ENCODE measurements at places on chromosomes 6 and 20.

GRCh38 chr20:36320898-36321695, 15.0 kb downstream of the DLGAP4 start:
- DNase-seq, result no peak

DNA sequence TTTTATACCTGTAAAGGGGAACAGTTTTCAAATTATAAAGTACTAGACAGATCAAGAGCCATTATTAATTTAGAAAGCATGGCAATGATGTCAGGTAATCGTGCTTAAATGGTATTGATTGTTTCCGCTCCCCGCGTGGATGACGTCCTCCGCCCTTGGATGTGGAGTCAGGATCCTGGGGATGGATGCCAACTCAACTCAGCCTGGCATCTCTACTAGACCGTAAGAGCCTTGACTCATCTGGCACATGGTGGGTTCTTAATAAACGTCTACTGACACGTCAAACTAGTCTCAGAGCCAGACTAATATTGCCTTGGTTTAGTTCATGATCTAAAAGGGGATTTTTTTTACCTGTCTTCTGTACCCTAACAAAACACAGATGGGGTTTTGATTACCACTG, 80.2 kb downstream of the LRFN2 start:
- no peak for DNase-seq

DNA sequence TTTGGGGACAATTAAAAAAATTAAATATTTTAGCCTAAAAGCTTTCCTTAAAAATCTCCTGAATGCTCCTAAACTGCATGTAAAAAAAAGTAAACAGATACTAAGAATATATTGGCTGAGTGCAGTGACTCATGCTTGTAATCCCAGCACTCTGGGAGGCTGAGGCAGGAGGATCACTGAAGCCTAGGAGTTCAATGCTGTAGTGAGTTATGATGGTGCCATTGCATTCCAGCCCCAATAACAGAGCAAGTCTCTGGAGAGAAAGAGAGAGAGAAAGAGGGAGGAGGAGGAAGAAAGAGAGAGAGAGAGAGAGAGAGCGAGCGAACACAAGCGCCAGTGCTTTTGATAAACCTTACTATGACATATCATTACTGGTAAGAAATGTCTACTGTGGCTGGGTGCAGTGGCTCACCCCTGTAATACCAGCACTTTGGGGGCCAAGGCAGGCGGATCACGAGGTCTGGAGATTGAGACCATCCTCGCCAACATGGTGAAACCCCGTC, 58.8 kb downstream of the FKBP5 start:
- DNase-seq, result no peak

DNA sequence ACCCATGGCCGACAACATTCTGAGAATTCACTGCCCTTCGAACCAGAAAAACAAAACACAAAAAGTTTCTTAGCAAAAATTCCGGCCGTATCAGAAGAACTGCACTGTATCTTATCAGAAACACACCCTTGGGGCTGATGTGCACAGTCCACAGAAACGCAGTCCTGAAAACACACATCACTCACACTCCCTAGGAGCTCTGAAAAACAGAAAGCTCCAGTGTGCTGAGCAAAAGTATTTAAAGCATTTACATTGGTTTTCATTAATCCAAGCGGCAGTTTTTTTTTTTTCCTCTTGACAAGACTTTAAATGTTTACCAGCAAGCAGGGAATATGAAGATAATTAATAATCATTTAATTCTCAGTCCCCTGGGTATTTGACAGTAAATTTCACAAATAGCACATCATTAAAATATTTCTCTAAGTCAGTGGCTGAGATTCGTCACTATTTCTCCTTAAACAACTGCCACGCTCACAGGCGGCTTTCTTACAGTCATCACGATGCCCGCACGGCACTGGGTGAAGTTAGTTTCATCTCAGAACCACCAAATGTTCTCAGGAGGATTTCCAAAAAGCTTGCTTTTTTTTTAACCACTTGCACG, 13.3 kb downstream of the NFATC2 start:
- DNase-seq, result no peak

GRCh38 chr6:37019065-37019450, 13.6 kb downstream of the FGD2 start:
- DNase-seq, result no peak

DNA sequence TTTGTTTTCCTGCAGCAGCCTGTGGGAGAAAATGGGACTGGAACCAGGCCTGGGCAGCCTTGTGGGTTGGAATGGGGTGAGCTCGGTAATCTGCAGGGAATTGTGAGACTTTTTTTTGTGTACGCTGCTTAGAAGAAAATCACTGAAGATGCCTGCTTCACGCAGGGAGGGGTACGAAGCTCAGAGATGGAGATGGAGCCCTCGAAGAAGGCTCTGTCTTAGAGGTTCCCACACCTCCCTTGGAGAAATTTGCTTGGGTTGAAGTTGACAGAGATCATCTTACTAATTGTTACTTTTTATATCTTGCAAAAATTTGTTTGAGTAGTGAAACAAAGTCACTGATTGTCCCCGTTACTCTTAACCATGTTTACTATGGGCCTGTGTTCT, 894 bp downstream of the PYGB start:
- DNase-seq, result no peak

- DNase-seq, result no peak
Measured at GRCh38 chr6:93972791-93973190, 553.4 kb upstream of the EPHA7 start.

- DNase-seq, result no peak
Measured at GRCh38 chr6:53737746-53738145, 57.1 kb upstream of the LRRC1 start.

- DNase-seq, result no peak
Measured at GRCh38 chr20:36717657-36718056, 28.2 kb downstream of the NDRG3 start.

DNA sequence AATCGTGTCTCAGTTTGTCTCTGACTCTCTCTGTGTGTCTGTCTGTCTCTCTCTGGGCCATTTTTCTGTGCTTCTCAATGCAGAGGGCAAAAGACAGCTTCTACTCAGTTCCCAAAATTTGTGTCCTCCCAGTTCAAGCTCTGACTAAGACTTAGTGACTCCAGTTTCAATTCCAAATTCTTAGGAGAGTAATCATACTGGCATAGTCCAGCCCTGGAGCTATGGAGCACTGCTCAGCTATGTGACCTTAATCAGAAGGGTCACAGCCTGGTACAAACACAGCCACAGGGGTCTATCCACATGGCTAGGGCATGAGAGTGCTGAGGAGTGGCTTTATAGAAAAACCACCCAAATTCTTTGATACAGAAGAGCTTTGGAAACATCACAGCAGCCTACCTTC, 91.9 kb downstream of the FOXF2 start:
- DNase-seq, result peak; percentile 34

- DNase-seq, result no peak
Measured at GRCh38 chr20:38353316-38353715, 7.0 kb downstream of the LBP start.

DNA sequence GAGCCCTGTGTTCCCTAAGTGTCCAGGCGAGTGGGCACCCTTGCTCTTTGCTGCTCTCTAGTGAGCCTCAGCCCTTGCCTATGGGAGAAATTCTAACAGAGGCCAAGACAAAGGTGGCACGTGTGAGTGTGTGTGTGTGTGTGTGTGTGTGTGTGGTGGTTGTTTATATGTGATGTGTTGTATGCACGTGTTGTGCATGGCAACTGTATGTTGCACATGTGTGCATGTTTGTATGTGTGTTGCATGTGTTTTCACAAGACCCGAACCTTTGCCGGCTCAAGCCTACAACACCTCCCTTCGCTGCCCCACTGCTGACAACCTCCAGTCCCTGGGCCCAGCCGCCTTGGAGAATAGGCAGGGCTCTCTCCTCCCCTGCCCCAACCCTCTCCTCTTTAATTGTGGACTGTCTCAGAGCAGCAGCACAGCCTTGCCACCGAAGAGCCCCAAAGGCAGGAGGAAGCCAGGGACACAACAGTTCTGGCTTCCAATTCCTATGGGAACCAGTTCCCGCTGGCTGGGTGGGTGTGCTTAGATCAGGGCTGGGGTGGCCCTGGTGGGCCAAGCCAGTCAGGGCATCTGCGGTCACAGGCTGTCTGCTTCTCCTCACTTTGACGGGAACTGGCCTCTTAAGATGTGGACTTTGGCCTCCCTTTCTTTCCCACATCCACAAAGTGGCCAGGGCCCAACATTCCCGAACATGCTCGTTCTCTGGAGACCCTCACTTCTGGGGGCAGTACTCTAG, 2.7 kb downstream of the KCNK16 start:
- DNase-seq, result no peak

- no peak for DNase-seq
Measured at GRCh38 chr6:35293681-35294080, 3.9 kb upstream of the DEF6 start.

DNA sequence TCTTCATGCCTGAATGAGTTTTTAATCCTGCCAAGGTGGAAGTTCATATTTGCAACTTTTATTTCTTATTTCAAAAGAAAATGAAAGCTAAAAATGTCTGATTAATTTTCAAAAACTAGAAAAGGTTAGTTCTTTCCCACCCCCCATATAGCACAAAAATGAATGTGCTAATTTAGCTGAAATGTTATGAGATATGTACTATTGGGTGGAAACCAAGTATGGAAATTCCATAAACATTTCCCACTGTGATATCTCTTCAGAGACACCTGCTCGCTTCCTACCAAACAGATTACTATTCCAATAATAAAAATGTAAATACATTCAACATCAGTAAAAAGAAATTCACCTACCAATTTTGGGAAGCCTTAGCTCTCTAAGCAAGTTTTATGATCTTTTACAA, 678.6 kb upstream of the ID4 start:
- DNase-seq, result no peak

- DNase-seq, result peak; percentile 69
Measured at GRCh38 chr6:37011656-37012378, 6.4 kb downstream of the FGD2 start.

DNA sequence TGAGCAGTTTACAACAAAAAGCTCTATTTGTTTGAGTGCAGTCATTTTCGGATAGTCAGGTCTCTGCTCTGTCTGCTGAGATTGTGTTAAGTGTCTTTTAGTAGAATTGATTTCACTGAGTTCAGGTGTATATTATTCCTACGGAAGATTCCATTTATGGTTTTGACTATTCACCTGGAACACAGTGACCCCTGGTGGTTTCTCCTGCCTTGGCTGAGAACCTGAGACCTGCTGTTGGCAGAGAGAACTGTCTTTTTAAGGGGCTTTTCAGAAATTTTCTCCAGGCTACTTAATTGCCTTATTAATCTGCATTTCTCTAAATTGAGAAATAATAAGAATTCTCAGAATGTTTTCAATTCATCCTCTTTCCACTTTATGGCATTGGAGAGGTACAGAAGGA, 508.0 kb downstream of the TBC1D32 start:
- no peak for DNase-seq

- no peak for DNase-seq
Measured at GRCh38 chr6:121223212-121223611, 111.1 kb downstream of the TBC1D32 start.

DNA sequence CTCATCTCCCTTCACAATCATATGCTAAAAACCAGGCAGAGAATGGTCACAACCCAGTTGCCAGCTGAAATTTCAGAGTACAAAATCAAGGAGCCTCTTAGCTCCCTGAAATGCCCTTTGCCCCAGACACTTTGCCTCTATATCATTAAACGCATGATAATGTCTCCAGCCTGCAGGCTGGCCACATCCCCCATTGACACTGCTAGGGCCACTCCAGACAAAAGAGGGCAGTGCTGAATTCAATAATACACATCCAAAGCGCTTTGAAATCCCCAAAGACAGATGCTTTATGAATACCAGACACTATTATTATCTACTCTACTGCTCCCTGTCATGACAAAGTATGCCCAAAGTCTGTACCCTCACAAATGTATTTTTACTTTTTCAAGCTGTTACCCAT, 348.3 kb upstream of the POU3F2 start:
- no peak for DNase-seq

GRCh38 chr6:20861481-20861880, 327.2 kb downstream of the CDKAL1 start:
- DNase-seq, result no peak

- no peak for DNase-seq
Measured at GRCh38 chr6:132253211-132253610, 148.1 kb downstream of the MOXD1 start.

GRCh38 chr6:12049165-12049564, 37.1 kb downstream of the HIVEP1 start:
- no peak for DNase-seq

DNA sequence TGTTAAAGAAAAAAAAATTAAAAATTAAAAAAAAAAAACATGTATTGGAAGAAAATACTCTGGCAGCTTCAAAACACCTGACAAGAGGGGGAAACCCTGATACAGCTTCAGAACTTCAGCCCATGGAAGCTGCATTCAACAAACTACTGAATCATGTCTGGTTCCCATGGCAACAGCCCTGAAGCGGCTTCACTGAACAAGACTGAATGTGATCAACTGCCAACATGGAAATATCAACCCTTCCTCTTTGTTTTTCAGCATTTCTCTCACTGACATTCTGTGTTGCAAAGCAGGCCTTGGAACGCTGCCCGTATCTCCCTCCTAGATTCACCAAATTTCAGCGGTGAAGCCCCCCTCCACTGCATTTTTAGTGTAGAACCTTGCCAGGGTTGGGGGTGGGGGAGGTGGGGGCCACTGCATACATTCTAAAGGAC, 91.3 kb upstream of the SHLD1 start:
- no peak for DNase-seq

GRCh38 chr6:163309491-163310026, 105.0 kb upstream of the QKI start:
- DNase-seq, result no peak

DNA sequence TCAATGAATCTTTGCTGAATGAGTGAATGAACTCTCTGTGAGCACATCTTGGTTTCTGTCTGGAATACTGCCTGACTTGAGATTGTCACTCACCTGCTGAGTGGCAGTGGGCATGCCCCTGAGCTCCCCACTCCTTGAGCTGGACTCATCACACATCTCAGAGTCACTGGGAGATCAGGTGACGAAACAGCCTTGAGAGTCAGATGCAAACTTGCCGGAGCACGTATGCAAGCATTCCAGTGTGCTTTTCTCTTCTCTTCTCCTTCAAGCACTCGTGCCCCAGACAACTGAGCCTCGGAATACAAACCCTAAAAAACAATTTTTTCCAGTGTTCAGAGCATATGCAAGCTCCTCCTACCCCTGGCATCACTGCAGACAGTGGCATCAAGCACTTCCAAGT, 9.4 kb upstream of the BMP7 start:
- DNase-seq, result no peak

DNA sequence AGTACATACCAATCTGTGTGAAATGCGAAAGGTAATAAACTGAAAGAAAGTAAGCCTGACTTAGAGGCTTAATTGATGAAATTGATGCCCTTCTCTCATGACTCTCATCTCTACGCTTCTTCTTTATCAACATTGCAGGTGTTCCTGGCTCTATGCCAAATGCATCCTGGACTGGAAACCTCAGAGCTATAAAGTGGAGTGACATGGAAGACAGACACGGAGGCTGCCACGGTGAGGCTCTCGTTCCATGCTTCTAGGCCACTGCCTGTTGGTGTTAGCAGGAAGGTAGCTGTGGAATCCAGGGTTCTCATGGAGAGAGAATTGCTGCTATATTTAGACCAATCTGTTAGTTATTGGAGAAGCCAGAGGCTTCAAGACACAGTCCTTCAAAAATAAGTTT, 73.2 kb downstream of the C6orf52 start:
- no peak for DNase-seq

DNA sequence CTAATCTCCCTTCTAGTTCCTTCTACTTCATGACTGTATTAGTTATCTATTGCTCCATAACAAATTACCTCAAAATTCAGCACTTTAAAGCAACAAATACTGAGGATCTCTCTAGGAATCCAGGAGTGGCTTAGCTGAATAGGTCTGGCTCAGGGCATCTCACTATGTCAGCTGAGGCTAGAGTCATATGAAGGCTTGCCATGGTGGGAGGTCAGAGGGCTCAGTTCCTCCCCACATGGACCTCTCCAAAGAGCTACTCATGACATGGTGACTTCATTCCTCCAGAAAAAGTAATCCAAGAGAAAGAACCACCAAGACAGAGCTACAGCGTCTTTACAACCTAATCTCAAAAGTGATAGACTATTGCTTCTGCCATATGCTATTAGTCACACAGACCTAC, 70.2 kb upstream of the PRND start:
- no peak for DNase-seq
